ENCODE measurements at places on chromosomes 4 and X. TPM values are rescaled to one million over a fixed set of nuclear protein-coding genes. Genes with fewer than 3 reads are reported as not detected.

GRCh38 chr4:76718021-76718420, 179.9 kb downstream of the SOWAHB start:
- H3K27me3 ChIP-seq: no peaks in the 10 kb centered on the region
- H3K4me3 ChIP-seq: no peak overlapping the region
- H3K27ac ChIP-seq: no peak overlapping the region
- H3K36me3 ChIP-seq: no peaks in the 10 kb centered on the region
- DNase-seq: no peak
- peaks cover under 1% of the 10 kb centered on the region for H3K4me1 ChIP-seq

GRCh38 chr4:62407534-62407933, 1207.4 kb downstream of the ADGRL3 start:
- no peak overlapping the region for H3K27ac ChIP-seq
- no peak for DNase-seq
- no peaks in the 10 kb centered on the region for H3K4me1 ChIP-seq
- no peaks in the 10 kb centered on the region for H3K27me3 ChIP-seq
- H3K36me3 ChIP-seq: no peaks in the 10 kb centered on the region
- H3K4me3 ChIP-seq: no peak overlapping the region

- DNase-seq: no peak
- no peaks in the 10 kb centered on the region for H3K27me3 ChIP-seq
- no peaks in the 10 kb centered on the region for H3K4me1 ChIP-seq
- no peaks in the 10 kb centered on the region for H3K36me3 ChIP-seq
- H3K4me3 ChIP-seq: no peak overlapping the region
Measured at GRCh38 chr4:17060230-17060629, 161.8 kb upstream of the LDB2 start.

GRCh38 chr4:7760228-7760627, 179.4 kb downstream of the AFAP1 start:
- H3K4me3 ChIP-seq: no peak overlapping the region
- DNase-seq: no peak
- H3K27ac ChIP-seq: no peak overlapping the region

DNA sequence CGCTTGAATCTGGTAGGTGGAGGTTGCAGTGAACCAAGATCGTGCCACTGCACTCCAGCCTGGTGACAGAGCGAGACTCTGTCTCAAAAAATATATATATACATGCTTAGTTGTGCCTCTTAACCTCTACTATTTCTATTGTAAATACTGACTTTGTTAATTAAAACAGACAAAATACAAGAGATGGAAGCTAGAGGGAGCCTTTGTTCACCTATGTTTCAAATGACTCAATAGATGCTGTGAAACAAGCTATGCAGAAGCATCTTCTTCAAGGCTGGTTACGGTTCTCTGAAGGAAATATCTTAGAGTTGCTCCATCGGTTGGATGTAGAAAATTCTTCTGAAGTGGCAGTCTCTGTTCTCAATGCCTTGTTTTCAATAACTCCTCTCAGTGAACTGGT, 6.2 kb downstream of the NCAPG start:
- H3K4me1 ChIP-seq: no peaks in the 10 kb centered on the region
- no peak overlapping the region for H3K27ac ChIP-seq
- no peaks in the 10 kb centered on the region for H3K36me3 ChIP-seq
- no peak for DNase-seq

- H3K4me1 ChIP-seq: no peaks in the 10 kb centered on the region
- H3K4me3 ChIP-seq: no peak overlapping the region
- no peak overlapping the region for H3K27ac ChIP-seq
- no peaks in the 10 kb centered on the region for H3K36me3 ChIP-seq
- no peaks in the 10 kb centered on the region for H3K27me3 ChIP-seq
Measured at GRCh38 chrX:17544821-17545220, 169.8 kb downstream of the NHS start.

DNA sequence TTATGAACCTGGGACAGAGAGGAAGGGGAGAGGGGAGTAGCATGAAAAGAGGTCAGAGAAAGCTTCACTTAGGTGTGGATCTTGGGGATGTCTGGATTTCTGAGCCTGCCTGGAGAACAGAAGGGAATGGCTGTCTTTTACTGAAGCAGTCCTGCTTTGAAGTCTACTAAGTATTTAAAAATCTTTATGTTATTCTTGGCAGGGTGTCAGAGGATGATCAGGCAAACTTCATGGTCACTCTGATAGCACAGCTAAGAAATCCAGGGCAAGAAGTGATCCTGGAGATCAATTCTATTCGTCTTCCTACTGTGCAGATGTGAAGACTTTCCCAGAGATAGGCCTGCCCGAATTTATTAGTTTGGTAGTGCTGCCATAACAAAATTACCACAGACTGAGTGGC, 464.4 kb upstream of the BOD1L1 start:
- DNase-seq: no peak
- H3K4me3 ChIP-seq: no peak overlapping the region
- no peak overlapping the region for H3K27ac ChIP-seq
- peaks cover 3% of the 10 kb centered on the region for H3K4me1 ChIP-seq

DNA sequence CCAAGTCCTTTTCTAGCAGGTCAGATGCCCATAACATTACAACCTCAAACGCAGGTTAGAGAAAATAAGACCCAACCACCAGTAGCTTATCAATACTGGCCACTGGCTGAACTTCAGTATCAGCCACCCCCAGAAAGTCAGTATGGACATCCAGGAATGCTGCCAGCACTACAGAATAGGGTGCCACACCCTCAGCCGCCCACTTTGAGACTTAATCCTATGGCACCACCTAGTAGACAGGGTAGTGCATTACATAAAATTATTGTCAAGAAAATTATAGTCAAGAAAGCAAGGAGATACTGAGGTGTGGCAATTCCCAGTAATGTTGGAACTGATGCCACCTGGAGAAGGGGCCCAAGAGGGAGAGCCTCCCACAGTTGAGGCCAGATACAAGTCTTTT, 19.9 kb upstream of the TRIM61 start:
- no peak overlapping the region for H3K4me3 ChIP-seq
- H3K27me3 ChIP-seq: no peaks in the 10 kb centered on the region
- H3K27ac ChIP-seq: no peak overlapping the region
- no peak for DNase-seq
- no peaks in the 10 kb centered on the region for H3K36me3 ChIP-seq

DNA sequence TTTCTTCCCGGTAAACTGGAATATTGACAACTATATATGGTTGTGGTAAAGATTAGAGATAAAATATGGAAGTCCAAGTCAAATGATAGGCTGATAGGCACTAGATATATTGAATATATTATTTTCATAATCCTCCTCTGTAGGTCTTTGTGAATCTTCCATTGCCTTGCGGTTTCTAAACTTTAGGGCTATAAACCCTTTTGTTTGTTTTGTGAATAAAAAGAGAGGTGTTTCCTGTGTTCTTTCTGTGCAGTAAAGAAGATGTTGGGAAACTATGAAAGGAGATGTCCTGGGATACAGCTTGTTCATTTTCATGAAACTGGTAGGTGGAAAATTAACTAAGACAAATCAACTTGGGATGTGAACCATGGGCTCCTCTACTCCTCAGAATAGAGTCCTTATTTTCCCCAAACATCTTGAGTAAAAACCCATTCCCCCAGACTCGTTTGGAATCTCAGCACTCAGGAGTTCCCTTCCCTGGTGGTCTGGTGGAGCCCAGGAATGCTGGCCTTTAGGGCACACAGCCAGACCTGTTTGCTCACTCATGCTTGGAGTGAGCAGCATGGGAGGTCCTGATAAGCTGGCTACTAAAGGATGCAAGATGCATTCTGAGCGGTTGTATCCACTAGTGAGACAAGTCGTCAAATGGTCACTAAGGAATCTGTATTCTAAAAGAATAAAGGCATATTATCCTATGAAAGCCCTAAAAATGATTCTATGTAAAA, 22.2 kb downstream of the PRDM8 start:
- H3K27me3 ChIP-seq: peaks cover 25% of the 10 kb centered on the region
- no peaks in the 10 kb centered on the region for H3K36me3 ChIP-seq

GRCh38 chrX:19602866-19603622, 87.7 kb upstream of the MAP3K15 start:
- H3K4me1 ChIP-seq: no peaks in the 10 kb centered on the region
- no peak for DNase-seq
- no peaks in the 10 kb centered on the region for H3K27me3 ChIP-seq
- H3K27ac ChIP-seq: no peak overlapping the region
- H3K4me3 ChIP-seq: no peak overlapping the region
- H3K36me3 ChIP-seq: no peaks in the 10 kb centered on the region

DNA sequence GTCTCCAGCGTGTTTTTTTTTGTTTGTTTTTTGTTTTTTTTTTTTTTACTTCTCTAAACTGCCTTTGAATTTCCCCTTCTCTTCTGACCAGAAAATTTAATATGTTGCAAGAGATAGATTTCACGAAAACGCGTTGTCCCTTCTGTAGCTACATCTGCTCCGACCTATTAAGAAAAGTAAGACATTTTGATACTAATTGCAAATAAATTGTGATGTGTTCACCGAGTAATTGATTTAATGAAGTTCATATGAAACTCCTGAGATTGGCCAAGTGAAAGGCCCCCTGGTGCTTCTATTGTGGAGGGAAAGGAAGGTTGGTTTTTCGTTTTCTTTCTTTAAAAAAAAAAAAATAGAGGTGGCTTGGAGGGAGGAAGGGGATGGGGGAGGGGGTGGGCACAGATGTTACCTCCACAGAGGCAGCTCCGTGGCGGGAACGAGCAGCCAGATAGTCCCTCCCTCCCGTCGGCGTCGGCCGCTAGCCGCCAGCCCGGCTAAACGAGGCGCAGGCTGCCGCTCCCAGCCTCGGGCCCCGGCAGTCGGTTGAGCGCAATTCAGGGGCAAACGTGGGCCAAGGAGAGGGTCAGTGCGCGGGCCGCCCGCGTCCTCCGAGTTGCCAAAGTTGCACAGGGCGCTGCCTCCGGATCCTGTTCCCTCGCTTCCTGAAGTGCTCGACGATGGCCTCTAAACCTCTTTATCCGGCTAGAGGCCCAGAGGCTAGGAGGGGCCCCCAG, 139.1 kb upstream of the ZIC3 start:
- H3K27me3 ChIP-seq: peaks cover 53% of the 10 kb centered on the region
- H3K4me1 ChIP-seq: peaks cover 5% of the 10 kb centered on the region
- H3K36me3 ChIP-seq: no peaks in the 10 kb centered on the region
- no peak for DNase-seq

- no peak overlapping the region for H3K4me3 ChIP-seq
- H3K27me3 ChIP-seq: no peaks in the 10 kb centered on the region
Measured at GRCh38 chr4:40976343-40976742, 226.6 kb downstream of the NSUN7 start.

DNA sequence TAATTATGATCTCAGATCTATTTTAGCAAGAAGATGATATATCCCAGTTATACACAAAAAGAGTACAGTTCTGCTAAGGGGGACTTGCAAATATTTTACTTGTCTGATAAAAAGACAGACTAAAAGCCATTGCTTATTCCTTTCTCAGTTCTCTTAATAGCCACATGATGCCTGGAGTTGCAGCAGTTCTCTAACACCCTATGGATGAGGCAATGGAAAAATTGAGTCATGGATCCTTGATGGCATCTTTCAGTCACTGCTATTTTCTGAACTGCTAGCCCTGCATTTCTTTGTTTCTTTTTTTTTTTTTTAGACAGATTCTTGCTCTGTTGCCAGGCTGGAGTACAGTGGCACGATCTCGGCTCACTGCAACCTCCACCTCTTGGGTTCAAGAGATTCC, 1956.7 kb downstream of the C4orf33 start:
- H3K36me3 ChIP-seq: no peaks in the 10 kb centered on the region
- H3K27me3 ChIP-seq: no peaks in the 10 kb centered on the region
- no peak overlapping the region for H3K27ac ChIP-seq
- no peak overlapping the region for H3K4me3 ChIP-seq

- H3K27me3 ChIP-seq: no peaks in the 10 kb centered on the region
- H3K36me3 ChIP-seq: no peaks in the 10 kb centered on the region
- no peak overlapping the region for H3K4me3 ChIP-seq
- no peak overlapping the region for H3K27ac ChIP-seq
- no peaks in the 10 kb centered on the region for H3K4me1 ChIP-seq
- DNase-seq: no peak
Measured at GRCh38 chrX:110407910-110408545, 49.4 kb downstream of the RTL9 start.

DNA sequence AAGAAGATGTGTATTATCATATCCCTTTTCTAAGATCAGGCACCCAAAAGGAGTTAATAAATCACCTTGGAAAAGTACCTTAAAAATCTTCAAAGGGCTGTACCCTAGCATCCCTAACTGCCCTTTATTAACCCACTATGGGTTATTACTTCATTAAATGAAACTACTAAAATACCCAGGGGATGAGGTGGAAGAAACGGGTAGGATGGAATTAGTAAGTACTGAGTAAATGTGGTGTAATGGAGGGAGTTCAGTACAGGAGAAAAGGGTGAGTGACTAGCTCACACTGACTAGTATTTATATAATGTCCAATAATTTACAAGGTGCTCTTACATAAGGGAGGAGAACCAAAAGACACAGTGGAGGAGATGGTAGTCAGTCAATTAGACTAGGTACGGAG, 51.0 kb upstream of the RASGEF1B start:
- no peak overlapping the region for H3K4me3 ChIP-seq
- no peak for DNase-seq
- H3K27me3 ChIP-seq: no peaks in the 10 kb centered on the region
- H3K36me3 ChIP-seq: no peaks in the 10 kb centered on the region

- no peaks in the 10 kb centered on the region for H3K36me3 ChIP-seq
- no peaks in the 10 kb centered on the region for H3K4me1 ChIP-seq
Measured at GRCh38 chrX:39008549-39008948, 207.3 kb downstream of the MID1IP1 start.

DNA sequence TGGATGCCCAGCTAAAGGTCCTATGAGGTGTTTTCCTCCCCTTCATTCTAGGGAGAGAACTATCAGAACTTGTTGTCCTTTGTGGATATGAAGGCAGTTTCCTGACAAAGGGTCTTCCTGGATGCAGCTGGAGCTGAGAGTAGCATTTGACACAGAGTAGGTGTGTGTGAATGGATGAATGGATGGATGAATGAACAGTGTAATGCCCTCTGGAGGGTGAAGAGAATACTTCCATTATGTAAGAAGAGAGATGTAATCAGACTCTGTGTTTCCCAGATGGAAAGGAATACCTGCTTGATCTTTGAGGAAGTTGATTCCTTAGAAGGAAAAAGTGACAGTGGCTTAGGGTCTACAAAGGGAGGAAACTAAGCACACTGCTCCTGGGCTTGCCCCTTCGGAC, 55.4 kb upstream of the AADAT start:
- H3K4me1 ChIP-seq: no peaks in the 10 kb centered on the region
- DNase-seq: no peak
- H3K27me3 ChIP-seq: no peaks in the 10 kb centered on the region
- H3K36me3 ChIP-seq: no peaks in the 10 kb centered on the region
- H3K27ac ChIP-seq: no peak overlapping the region
- H3K4me3 ChIP-seq: no peak overlapping the region

DNA sequence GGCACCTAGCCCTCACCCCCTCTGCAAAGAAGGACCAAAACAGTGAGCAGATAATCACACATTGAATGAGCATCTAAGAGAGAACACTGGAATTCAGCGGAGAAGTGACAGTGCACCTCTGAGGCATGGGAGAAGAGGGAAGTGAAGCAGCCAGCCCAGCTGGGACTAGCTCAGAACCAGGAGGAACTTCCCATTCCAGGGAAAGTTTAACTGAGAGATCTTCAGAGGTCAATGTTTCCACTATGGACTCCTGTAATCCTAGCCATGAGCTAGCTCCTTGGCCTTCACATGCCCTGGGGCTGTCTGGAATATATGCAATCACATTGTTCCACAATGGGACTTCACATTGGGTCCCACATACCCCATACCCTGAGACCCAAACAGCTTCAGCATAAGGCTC, 24.4 kb downstream of the TLR6 start:
- H3K27ac ChIP-seq: no peak overlapping the region
- H3K4me1 ChIP-seq: no peaks in the 10 kb centered on the region
- H3K36me3 ChIP-seq: no peaks in the 10 kb centered on the region

PRKX gene
- total RNA-seq: 23.8 TPM

ZNF827 gene
- 11.2 TPM for total RNA-seq

FAM9B gene
- total RNA-seq: 0.52 TPM

RBPJ gene
- total RNA-seq: 86.2 TPM

ADAMTS3 gene
- 3.6 TPM for total RNA-seq

NUP62CL gene
- 0.78 TPM for total RNA-seq

SHOX gene
- not detected for total RNA-seq

ITIH6 gene
- total RNA-seq: not detected

C4orf54 gene
- not detected for total RNA-seq

Data from upper lobe of right lung (tissue), 1 donor.